Stimulated activated CD4-positive, alpha-beta T cell treated with anti-CD3 and anti-CD28 coated beads, Interleukin-4, amount 100 ng/mL, for 4 hours (primary cell): ENCODE measurements at places on chromosomes 16 and 17.
A peak's percentile ranks its signal among the peaks of the same experiment; 100 is the strongest.

GRCh38 chr17:81977211-81977808 lies at the start of gene ASPSCR1:
TSS of gene ASPSCR1 (plus strand) at chr17:81977629. CDS start at chr17:81977647, 18 bp downstream.
- peak; percentile 93 for DNase-seq

DNA sequence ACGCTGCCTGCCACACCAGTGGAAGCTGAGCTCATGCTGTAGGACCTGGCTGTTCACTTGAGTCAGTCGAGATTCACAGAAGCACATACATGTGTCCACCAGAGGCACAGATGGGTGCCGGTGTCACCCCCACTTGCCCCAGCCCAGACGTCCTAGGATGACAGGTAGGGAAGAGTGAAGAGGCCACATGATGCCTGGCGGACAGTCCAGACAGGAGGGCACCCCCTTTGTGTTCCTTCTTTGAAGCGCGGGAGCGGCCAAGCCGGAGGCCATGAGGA lies 8.8 kb downstream of the UBE2I start:
- no peak for DNase-seq

DNA sequence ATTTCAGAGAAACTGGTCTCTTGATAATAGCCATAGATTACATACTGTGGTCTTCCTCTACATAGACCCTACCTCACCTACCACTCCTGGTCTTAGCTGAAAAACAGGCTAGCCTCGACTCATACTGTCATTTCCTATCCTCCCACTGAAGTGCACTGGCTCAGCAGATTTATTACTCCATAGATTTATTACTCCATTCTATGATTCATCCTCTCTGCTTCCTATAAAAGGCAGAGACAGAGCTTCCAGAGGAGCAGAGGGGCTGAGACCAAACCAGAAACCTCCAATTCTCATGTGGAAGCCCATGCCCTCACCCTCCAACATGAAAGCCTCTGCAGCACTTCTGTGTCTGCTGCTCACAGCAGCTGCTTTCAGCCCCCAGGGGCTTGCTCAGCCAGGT lies at the start of gene CCL7:
Gene CCL7, plus strand, starts transcription at position 253 of the 400 bp plus-strand sequence. Its CDS starts 70 bp downstream, at position 323.
- DNase-seq, result no peak

- DNase-seq, result no peak
Measured at GRCh38 chr17:48609033-48609432, 1.8 kb downstream of the HOXB7 start.

- no peak for DNase-seq
Measured at GRCh38 chr17:18028114-18028951, 10.6 kb downstream of the ATPAF2 start.

DNA sequence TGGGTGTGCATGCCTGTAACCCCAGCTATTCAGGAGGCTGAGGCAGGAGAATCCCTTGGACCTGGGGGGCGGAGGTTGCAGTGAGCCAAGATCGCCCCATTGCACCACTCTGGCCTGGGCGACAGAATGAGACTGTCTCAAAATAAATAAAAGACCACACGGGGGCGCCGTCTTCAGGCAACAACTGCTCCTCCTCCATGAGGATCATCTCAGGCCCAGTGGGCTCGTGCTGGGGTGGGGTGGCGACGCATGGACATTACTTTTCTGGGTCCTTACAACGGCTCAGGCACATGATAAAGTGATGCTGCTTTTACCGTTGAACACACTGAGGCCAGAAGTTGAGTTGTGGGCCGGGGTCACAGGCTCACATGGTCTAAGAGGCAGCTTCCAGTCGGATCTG lies 56.2 kb downstream of the PRMT7 start:
- no peak for DNase-seq

GRCh38 chr17:82019690-82020571 lies 2.7 kb downstream of the CENPX start:
- peak; percentile 70 for DNase-seq

DNA sequence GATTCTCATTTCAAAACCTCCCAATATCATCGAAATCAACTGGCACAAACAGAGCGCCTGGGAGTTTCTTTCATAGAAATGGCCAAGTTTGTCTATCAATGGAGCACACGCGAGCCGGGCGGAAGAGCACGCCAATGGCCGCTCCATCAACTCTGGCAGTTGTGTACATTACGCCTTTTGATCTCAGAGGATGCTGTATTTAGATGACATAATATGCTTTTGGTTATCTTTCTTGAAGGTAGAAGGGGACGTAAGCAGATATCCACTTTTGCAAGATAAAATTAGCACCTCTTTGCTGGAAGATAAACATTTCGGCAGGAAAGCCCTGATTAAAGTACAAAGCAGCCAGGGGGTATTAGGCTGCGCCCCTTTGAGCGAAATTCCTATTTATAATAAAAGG lies 287.4 kb downstream of the IRF8 start:
- no peak for DNase-seq

GRCh38 chr16:56257239-56257638 lies 66.0 kb downstream of the GNAO1 start:
- no peak for DNase-seq

DNA sequence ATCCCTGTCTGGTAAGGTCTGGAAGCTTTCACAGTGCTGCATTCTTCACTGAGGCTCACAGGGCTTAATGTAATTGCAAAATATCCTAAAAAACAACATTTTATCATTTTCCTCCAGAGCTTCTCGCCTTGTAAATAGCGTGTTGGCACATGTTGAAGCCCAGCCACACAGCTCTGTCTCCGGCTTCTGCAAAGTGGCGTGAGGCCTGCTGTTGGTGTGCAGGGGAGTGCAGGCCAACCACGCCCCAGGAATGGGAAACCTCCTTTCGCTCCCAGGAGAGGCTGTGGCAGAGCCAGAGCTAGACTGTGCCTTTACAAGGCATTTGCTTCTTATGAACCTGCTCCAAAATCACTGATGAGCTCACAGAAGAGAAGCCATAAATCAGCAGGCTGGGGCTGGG lies 248.2 kb upstream of the MAF start:
- DNase-seq, result no peak

DNA sequence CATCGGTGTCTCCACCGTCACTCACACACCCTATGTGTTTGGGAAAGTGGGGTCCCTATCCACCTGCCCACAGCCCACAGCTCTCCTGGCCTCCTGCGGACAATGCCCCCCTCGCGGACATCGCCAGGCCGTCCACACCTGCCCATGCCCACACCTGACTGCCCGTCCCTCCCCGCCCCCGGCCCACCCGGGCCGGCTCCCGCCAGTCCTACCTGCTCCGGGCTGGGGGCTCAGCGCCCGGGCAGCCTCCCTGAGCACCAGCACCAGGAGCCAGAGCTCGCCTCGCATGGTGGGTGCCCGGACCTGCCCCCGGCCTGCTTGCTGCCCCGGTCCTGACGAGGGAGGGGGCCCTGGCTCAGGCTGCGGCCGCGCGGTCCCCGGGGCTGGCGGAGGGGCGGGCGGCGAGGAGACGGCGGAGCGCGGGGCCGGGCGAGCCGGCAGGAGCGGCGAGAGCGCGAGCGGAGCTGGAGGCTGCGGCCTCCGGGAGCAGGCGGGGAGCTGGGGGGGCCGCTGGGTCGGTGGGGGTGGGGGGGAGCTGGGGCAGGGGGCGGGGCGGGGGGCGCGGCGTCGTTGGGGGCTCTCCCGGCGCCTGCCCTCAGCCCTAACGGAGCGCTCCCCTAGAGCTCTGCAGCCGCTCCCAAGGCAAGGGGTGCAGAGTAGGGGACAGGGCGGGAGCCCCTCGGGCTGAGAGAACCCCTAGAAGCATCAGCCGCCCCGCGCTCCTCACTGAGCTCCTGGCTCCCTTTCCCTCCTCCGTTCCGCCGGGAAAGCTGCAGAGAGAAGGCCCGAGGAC lies at the start of gene PLXDC1:
Gene PLXDC1, minus strand, starts transcription at position 488 of the 793 bp plus-strand sequence. Its CDS starts 200 bp downstream, at position 288.
- DNase-seq, result peak; percentile 24

DNA sequence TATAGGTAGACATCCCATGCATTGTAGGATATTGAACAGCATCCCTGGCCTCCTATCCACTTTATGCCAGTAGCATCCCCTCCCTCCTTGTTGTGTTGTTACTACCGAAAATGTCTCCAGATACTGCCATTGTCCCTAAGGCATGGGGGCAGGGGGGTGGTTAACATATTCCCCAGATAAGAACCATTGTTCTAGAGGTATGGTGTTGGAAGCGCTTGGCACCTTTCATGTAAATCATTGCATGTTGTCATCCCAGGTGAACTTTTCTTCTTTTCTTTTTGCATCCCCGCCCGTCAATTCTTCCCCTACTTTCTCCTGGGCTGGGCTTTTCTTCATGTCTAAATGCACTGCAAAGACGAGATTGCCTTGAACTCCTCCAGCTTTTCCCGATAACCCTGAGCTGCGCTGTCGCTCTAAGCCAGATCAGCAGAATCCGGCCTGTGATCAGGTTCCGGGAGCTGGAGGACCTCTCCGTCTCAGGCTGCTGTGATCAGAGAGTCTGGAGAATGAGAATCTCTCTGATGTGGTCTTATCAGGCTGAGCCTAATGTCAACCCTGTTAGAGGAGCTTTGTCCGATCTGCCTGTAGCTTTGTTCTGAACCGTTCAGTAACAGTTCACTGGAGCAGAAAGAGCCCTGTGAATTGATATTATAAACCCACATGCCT lies 76.2 kb downstream of the RBFOX1 start:
- no peak for DNase-seq

- no peak for DNase-seq
Measured at GRCh38 chr17:57207396-57207795, 48.9 kb upstream of the MSI2 start.

- DNase-seq, result no peak
Measured at GRCh38 chr17:74245871-74246270, 28.2 kb upstream of the DNAI2 start.

GRCh38 chr16:8798174-8798527 lies 512 bp downstream of the PMM2 start:
- peak; percentile 34 for DNase-seq

GRCh38 chr16:12793120-12793864 lies 10.4 kb downstream of the CPPED1 start:
- DNase-seq, result no peak

GRCh38 chr17:34998205-34998604 lies 17.9 kb downstream of the LIG3 start:
- peak; percentile 72 for DNase-seq

GRCh38 chr16:63982110-63982509 lies 1139.8 kb downstream of the CDH11 start:
- no peak for DNase-seq

GRCh38 chr16:25950586-25951281 lies 259.0 kb downstream of the HS3ST4 start:
- no peak for DNase-seq
